ENCODE measurements at places on chromosomes 1 and 21.

GRCh38 chr1:206904423-206905142 is 7.3 kb downstream of the IL24 start:
- no peak for ATAC-seq

- ATAC-seq = peak; percentile 85
Measured at GRCh38 chr21:14591882-14592281, 45.8 kb upstream of the SAMSN1 start.

DNA sequence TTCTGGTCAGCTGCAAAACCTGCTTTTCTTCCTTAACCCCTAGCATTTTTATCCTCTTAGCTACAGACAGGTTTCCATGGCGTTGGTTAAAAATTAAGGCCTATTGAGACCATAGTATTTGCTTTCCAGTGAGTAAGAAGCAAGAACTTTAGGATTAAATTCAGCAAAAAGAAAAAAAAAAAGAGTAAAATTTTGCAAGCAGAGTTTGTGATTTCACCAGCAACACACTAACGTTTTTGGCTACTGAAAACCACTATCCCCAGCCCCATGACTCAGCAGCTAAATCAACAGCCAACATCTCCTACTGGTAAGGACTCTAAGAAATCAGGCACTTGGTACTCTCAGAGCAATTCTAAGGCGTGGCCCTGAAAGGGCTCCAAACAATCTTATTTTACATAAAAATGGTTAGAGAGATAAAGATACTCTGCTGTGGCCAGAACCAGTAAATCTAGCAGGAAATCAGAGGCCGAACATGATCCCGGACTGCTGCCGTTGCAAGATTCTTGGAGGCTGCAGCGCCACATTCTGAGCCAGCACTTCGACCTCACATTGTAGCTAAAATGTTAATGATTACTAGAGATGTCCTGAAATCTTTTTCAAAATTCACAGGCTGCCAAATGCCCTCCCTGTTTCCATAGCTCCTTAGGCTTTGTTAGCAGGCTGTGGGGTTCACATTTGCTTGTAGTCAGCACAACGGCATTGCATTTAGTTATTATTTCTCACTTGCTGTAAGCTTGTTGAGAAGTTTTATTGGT is 1.6 kb upstream of the ENO1 start:
- no peak for ATAC-seq

- ATAC-seq = no peak
Measured at GRCh38 chr1:174894117-174894762, 105.5 kb upstream of the CACYBP start.

GRCh38 chr1:182330303-182330702 is 61.3 kb downstream of the GLUL start:
- ATAC-seq = no peak

GRCh38 chr1:108590957-108591356 is 31.1 kb downstream of the EEIG2 start:
- ATAC-seq = no peak

DNA sequence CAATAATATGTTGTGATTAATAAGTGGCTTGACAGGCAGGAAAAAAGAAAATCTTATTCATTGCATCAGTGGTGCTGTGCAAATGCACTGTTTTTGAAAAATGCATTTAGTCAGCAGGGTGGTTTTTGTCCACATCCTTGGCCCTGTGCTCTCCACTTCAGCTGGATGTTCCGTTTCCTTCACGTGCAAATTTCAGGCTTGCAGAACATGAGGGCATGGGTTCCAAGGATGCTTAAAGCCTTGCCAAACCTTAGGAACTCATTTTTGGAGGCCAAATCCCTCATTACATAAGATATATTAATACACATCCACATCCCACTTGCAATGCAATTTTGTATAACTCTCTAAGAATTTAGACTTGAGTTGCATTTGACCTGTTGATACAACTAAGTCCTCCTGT is 410.1 kb downstream of the PRDM2 start:
- no peak for ATAC-seq

DNA sequence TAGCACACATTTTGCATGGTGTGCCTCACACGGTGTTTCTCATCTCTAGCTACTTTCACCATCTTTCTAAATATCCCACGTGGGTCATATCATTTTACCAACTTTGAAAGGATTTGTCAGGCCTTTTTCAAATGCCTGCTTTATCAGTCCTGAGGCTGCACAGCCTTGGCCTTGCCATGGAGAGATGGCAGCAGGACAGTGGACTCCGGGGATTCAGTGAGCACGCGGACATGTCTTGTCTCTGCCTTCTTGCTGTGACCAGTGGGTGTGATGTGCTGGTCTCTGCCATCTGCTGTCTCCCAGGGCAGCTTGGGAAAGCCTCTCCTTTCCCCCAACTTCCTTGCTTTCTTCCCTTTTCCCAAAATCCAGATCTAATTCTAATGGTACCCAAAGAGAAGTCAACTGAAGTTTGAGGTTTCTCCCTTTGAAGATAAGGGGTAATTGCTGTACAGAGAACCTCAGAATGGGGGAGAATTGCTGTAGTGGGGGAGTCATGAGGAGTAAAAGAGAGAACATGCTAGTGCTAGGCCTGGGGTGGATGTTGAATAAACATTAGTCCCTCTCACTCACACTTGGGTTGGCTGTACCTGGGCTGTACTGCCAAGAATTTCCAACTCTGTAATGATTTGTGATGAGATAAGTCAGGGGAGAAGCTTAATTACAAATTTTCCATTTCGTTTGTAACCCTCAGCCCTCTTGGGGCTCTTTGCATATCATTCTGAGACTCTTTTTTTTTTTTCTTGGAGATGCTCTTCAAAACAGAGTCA is 99.5 kb downstream of the GALNT2 start:
- ATAC-seq = no peak

- ATAC-seq = no peak
Measured at GRCh38 chr1:71295350-71295749, 214.5 kb upstream of the ZRANB2 start.

DNA sequence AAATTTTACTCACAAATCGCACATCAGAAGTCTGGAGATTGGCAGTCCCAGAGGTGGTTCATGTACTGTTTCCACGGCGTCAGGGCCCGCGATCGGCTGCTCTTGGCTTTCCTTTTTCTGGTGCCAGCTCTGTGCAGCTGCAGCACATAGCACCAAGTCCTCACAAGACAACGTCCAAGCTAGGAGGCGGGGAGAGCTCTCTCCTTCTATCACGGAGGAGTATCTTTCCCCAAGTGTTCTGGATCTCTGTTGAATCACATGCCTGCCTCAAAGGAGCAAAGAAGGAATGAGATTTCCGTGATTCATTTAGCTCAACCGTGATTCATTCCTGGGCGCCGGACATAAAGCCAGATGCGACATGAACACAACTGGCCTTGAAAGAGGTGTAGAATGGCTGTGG is 25.5 kb downstream of the MT1HL1 start:
- no peak for ATAC-seq

DNA sequence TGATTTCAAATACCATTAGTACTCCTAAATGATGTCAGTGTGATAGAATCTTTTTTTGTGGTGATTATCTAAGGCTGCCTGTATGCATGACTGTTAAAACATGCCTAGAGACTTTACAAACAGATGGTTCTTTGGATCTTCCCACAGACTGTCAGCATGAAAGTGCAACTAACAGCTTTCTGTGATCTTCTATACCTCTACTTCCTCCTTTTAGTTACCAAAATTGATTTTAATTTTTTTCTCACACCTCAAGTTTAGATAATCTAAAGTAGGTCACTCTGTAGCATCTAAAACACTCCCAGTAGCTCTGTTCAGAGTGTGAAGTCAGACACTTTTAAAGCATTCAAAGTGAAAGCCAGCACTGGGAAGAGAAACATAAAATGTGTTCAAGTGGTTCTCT is 534.5 kb downstream of the PTPRC start:
- peak; percentile 88 for ATAC-seq

DNA sequence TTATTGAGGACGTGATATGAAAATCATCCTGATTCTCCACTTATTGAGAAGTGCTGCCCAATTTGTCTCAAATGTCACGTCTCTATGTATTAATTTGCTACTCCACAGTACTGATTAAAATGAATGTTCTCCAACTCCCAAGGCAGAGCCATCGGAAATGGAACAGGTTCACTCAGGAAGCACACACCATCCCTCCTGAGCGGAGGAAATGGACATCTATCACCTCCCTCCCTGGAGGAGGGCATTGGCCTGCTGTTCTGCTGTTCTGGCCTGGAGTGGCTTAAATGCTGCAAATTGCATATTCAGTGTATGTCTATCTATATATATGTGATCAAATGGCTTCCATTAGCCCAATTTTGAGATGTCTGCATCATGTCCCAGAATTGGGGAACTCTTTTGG is 140.5 kb downstream of the CSMD2 start:
- no peak for ATAC-seq

Measured in stimulated activated memory B cell treated with anti-CD40 and anti-IgM and Interleukin-4, amounts not matched to agents 10 μg/mL and 1 μg/mL and 100 μg/mL, for 72 hours (primary cell).